ENCODE measurements at places on chromosomes 6 and 20.

GRCh38 chr6:43952746-43953145 is 174.5 kb downstream of the MRPL14 start:
- no peak for DNase-seq

DNA sequence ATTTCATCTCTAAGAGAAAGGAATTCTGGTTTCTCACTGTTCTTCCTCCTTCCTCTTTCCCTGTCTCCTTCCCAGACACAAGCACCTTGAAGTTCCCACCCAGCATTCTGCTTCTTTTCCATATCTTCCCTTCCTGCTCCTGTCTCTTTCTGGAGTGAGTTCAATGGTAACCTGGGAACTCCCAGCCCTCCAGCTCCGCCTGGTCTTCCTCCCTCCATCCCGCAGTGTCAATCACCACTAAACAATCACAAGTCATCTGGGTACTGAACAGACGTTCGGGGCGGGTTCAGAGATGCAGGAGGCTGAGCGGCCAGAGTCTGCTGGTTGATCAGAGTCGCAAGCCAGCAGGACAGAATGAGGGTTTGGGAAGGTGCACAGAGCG is 7.7 kb downstream of the TTBK1 start:
- no peak for DNase-seq

DNA sequence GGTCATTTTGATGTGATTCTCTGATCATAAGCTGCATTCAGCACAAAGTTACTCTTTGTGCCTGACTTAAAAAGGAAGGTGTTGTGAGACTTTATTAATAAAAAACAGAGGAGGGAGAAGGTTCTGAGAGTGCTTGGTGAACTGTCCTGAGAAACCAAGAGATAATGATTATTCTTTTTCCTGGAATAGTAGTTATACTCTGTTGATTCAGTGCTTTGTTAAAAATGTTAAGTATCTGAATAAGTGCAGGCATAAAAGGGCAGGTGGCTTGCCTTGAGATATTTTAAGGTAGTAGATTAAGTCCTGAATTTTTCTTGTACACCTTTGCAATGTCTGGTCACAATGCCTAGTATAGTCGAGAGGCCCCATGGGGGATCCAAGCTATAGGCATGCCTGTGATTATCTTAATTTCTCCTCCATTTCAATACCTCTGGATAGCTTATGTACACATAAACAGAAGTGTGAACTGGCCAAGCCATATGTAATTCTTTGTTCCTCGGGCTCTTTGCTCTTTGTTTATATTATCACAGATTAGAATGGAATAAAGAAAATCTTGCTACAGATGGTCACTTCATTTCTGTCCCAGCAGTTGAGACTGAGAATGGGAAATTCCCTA is 50.0 kb downstream of the SOBP start:
- DNase-seq: no peak

DNA sequence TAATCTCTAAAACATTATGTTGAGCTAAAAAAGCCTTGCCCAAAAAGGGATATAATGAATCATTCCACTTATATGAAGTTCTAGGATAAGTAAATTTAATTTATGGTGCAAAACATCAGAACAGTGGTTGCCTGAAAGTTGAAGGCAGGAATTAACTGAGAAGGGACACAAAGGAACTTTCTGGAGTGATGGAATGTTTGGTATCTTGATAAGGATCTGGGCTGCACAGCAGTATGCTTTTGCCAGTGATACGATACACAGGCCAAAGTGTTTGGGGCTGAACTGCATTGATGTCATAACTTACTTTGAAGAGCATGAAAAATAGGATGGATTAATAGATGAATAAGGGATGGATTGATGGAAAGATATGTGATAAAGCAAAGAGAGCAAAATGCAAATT is 146.1 kb upstream of the LRFN2 start:
- DNase-seq: peak; percentile 52

GRCh38 chr6:125267806-125268523 is 33.8 kb downstream of the HDDC2 start:
- DNase-seq: no peak

GRCh38 chr20:56328861-56329260 is 29.9 kb upstream of the FAM210B start:
- DNase-seq: peak; percentile 37

GRCh38 chr6:13511913-13512717 is 24.7 kb upstream of the GFOD1 start:
- DNase-seq: no peak

All from adipocyte (in vitro differentiated cells).